Endothelial cell of umbilical vein (primary cell): ENCODE measurements at places on chromosomes 2 and 18. TPM values are rescaled to one million over a fixed set of nuclear protein-coding genes. Genes with fewer than 3 reads are reported as not detected.

Gene ACTR1B
- polyA plus RNA-seq, result 60.9 and 68.4 TPM in 2 replicates

DNA sequence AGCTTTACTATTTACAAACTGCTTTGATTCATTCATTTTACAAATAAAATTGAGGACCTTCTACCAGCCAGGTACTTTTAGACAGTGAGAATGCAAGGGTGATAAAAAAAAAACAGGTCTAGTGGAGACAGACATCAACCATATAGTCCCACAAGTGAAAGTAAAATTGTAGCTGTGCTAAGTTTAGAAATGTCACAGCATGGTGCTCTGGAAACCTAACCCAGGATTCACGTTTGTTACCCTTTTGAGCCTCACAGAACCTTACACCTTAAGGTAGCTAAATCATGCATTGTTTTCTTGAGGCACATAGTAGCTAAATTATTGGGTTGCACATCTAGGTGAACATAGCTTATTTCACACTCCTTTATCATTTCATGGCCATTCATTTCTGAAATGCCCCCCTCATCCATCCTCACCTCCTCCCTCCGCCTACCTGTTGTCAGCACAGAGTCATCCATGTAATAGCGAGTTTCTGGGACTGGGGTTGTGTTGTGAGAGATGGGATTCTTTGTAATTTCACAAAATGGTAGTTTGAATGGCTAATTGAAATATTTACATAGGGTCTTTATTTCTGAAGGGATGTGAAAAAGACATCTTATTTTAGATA lies 7.1 kb downstream of the MTA3 start:
- DNase-seq, result no peak

- peak; percentile 18 for DNase-seq
Observed at GRCh38 chr18:24427484-24427883, 1.0 kb downstream of the IMPACT start.

DNA sequence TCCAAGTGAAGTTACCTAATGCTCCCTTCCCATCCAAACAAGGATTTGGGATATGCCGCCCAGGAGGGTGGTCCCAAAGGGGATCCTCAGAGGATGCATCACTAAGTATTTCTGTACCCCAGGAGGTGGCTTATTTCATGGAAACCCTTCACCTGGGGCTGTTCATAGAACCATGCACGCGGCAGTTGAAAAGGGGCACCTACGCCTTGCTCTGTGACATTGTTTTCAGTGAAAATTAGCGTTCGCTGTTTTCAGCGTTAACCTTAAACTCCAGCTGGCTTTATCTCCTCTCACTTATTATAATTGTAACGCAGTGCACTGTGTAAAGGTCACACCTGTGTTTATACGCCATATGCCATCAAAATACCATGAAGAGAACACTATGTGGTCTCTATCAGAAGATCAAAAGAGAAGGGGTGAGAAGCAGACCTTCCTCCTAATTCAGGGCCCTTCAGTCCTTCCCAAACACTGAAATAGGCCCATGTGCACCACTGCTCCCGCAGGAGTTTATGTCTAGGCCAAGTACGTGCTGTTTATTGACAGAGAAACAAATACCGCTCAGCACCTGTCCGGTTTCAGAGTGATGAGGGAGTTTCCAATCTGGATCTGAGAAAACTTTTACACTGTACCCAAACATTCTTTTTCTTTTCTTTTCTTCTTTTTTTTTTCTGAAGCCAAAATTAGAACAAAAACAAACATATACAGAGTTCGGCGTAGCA lies 162.1 kb downstream of the BCL2 start:
- DNase-seq, result no peak

- no peak for DNase-seq
Observed at GRCh38 chr2:205496370-205496769, 185.9 kb upstream of the NRP2 start.

- no peak for DNase-seq
Observed at GRCh38 chr2:233241803-233242202, 9.7 kb upstream of the ATG16L1 start.

GRCh38 chr18:74856434-74856833 lies 258.8 kb downstream of the ZNF407 start:
- no peak for DNase-seq

DNA sequence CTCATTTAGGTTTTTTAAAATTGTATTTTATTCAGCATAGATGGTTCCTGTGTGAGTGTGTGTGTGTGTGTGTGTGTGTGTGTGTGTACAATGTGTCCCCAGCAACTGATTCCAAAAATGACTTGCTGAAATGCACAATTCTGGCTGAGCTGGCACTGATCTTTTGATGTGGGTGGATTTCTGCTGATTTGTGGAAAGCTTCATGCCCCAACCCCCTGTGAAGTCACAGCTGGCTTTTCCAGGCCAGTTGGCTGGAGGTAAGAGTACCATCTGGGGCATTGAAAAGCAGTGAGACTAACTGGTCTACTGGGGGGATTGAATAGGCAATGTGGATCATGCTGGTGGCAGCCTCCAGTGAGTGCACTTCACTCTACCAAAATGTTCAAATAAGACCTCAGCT lies 187.2 kb downstream of the LRRTM1 start:
- DNase-seq, result no peak

Gene TRIB2
- 12.7 and 15.8 TPM in 2 replicates for polyA plus RNA-seq

DNA sequence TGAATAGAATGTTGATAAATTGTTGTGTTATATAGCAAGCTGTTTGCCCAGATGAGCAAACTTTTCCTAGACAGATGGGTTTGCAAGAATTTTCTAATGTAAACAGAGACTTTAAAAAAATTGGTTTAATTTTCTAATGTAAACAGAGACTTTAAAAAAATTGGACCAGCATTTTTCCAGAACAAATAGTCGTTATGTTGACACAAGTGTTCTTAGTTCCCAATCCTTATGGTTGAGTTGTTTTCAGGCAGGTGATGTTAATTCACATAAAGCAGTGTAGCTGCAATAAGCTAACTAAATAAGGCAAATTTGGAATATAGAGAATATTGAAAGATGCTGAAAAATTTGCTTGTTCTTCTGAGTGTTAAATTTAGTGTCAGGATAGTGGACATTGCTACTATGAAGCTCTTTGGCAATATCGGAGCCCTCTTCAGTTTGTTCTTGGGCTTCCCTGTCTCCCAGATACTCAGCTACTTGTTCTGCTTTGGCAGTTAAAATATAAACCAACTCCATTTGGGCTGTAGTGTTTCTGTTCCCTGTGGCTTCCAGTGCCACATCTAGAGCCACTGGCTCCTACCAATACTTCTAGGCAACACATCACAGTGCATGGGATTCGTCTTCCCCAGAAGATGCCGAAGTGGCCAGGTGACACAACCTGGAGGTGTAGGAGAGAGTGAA lies 105.7 kb downstream of the DYNAP start:
- no peak for DNase-seq

DNA sequence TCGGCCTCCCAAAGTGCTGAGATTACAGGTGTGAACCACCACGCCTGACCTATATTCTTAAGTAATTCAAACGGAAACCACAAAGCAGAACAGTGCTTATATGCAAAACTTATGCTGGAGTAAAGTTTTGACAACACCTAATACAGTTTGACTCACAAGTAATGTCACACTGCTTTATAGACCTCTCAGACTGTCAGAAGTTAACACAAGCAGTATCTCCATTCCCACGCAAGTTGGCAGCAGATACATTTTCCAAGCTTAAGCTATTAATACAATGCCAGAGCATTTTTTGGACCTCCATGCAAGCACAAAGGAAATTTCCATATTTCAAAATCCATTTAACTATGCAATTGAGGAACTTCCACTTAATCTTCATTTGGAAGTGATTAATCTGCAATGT lies 21.0 kb upstream of the SANBR start:
- DNase-seq, result no peak

Gene NETO1
- not detected in 2 replicates for polyA plus RNA-seq

DNA sequence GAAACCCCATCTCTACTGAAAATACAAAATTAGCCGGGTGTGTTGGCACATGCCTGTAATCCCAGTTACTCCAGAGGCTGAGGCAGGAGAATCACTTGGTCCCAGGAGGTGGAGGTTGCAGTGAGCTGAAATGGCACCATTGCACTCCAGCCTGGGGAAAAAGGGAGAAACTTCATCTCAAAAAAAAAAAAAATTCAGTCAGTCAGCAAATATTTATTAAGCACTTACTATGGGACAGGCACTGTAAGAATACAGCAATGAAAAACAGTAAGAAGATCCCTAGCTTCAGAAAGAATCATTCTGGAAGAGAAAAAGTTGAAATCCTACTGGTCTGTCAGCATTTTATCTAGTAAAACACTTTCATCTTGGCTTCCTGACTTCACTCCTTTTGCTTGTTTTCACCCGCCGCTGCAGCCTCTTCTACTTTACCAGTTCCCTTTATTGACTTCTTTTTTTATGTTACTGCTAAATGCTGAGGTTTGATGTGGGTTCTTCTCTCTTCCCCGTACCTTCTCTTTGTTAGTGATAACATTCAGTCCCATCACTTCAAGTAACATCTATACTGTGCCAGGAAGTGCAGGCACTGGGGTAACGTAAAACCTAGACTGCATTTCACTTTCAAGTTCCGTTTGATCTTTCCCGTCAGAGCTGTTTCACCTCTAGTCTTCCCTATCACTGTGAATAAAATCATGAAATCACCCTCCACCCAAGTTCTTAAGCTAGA lies 10.8 kb upstream of the TAF4B start:
- no peak for DNase-seq

- DNase-seq, result no peak
Observed at GRCh38 chr2:179524809-179525339, 260.2 kb upstream of the SESTD1 start.

DNA sequence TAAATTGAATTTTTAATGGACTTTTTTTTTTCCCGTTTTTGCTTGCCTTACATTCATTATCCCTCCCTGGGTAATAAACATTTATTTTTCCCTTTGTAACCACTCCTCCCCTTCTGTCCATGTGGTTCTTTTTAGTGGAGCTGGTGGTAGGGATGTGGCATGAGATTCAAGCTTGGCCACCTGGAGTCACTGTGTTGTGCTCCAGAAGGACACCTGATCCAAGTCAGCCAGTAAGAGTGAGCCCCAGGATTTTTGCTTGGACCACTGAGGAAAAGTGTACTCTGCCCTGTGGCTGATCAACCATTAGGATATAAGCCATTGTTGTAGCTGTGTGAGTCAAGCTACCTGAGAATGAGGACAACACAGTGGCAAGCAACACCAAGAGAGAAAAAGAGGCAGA lies 11.1 kb upstream of the ACTR3 start:
- no peak for DNase-seq

Gene CHRNG
- not detected in 2 replicates for polyA plus RNA-seq

Gene RASGRP3
- polyA plus RNA-seq, result 14.3 and 16.0 TPM in 2 replicates

- peak; percentile 41 for DNase-seq
Observed at GRCh38 chr2:69946351-69947324, 14.8 kb downstream of the ASPRV1 start.

Gene NDUFS1
- 34.0 and 49.8 TPM in 2 replicates for polyA plus RNA-seq

DNA sequence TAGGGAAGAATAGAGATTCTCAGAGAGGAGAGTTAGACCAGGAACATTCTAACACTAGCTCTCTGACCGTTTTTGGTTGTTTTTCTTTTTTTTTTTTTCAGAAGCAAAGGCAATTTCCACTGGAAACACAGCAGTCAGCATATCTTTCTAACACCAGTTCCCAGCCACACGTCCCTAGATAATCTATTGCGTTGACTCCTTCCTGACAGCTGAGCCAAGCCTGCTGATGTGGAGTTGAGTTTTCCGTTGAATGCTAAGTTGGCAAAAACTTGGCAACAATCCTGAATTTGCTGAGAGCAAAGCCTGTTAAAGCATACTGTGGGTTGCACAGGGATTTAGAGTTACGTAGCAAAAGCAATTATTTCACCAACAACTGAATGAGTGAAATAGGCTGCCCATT lies 19.3 kb downstream of the GAD1 start:
- DNase-seq, result no peak

Gene CAPN14
- polyA plus RNA-seq, result 0.01 and 0.03 TPM in 2 replicates

DNA sequence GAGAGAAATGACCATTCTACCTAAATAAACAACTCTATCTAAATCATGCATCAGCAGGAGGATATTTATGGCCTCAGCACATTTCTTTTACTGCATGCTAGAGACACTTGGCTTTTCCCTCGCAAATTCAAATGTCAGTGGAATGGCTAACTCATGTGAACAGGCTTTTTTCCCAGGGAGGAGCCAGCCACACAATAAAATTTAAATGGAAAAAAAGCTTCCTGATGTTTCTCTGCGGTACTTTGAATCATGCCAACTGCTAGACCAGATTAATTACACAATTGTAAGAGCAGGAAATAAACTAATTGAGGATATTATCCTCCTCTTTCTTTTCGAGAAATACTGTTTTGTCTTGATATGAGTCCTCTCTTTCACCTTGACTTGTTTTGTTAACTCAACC lies 676.3 kb downstream of the IRS1 start:
- DNase-seq, result no peak

Gene CDH20
- not detected in 2 replicates for polyA plus RNA-seq

DNA sequence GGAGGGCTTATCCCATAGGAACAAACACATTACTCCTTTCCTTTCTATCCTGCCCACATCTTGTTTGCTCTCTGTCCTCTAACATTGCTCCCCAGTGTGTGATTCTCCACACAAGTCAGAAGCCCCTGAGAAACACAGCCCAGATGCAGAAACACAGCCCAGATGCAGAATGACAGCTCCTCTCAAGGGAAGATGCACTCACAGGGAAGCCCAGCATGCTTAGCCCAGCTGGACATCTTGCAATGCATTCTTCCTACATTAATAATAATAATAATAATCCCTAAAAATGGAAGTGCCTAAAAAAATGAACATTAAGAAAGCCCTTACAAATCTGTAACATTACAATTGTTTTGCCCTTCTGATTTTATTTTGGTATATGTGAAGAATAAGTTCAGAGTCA lies 172.1 kb downstream of the CBLN2 start:
- no peak for DNase-seq

- DNase-seq, result no peak
Observed at GRCh38 chr2:120516679-120517314, 170.9 kb downstream of the INHBB start.

Gene NOTO
- not detected in 2 replicates for polyA plus RNA-seq

- no peak for DNase-seq
Observed at GRCh38 chr2:216415541-216415940, 3.3 kb downstream of the SMARCAL1 start.

GRCh38 chr2:64640153-64641044 lies 13.3 kb downstream of the SERTAD2 start:
- no peak for DNase-seq

- no peak for DNase-seq
Observed at GRCh38 chr18:41872206-41872605, 82.8 kb upstream of the PIK3C3 start.

Gene RAB31
- 21.5 and 30.5 TPM in 2 replicates for polyA plus RNA-seq

- no peak for DNase-seq
Observed at GRCh38 chr2:172481507-172482262, 54.3 kb downstream of the ITGA6 start.

Gene ACTG2
- polyA plus RNA-seq, result not detected in 2 replicates

GRCh38 chr18:32093102-32093511 lies 1.4 kb downstream of the RNF138 start:
- peak; percentile 59 for DNase-seq

DNA sequence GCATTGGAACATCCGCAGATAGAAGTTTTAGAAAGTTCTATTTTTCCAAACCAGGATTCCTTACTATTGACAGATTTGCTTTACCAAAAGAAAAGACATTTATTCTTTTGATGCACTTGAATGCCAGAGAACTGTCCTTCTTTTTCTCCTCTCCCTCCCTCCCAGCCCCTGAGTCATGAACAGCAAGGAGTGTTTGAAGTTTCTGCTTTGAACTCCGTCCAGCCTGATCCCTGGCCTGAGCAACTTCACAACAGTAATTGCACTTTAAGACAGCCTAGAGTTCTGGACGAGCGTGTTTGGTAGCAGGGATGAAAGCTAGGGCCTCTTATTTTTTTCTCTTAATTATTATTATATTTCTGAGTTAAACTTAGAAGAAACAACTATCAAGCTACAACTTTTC lies 33.6 kb downstream of the APCDD1 start:
- DNase-seq, result no peak

GRCh38 chr2:150166313-150167051 lies 321.0 kb downstream of the RND3 start:
- peak; percentile 59 for DNase-seq

Gene EPB41L3
- 29.5 and 38.9 TPM in 2 replicates for polyA plus RNA-seq

Gene SETBP1
- 0.72 and 0.76 TPM in 2 replicates for polyA plus RNA-seq
